ENCODE measurements at places on chromosomes 7 and 10.

- no peak for DNase-seq
These were observed 342.6 kb upstream of the NFE2L3 start for GRCh38 chr7:25809441-25809840.

DNA sequence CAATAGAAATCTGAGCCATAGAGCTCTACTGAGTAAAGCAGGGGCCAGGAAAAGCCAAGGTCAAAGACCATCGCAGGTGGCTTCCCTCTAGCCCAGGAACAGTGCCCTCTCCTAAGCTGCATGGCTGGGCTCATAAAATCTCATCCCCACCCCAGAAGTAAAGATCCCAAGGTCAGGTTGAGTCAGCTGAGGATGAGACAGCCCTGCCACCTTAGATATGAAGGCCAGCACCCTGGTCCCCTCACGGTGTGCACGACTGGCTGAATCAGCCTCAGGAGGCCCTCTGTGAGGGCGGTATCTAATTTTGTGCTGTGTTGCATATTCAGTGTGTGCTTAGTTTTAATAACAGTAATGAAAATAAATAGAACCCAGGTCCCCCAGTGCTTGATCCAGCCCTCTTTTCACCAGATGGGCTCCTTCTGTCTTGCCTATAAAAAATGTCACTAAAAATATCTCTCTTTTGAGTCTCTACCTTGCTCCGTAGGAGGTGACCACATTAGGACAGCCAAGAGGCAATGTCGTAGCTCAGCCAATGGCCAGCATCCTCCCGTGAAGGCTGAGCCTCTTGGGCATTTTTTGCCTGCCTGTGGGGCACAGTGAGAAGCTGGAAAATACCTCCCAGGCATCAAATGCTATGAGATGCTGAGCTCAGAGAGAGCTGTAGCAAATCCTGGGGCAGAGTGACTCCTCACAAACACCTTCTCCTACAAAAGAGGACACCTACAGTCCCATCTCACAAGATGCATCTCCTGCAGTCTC is 424.0 kb downstream of the PLXNA4 start:
- no peak for DNase-seq

GRCh38 chr7:81525841-81526240 is 244.0 kb downstream of the HGF start:
- no peak for DNase-seq

GRCh38 chr7:55567571-55567970 is 4.7 kb downstream of the VOPP1 start:
- no peak for DNase-seq

DNA sequence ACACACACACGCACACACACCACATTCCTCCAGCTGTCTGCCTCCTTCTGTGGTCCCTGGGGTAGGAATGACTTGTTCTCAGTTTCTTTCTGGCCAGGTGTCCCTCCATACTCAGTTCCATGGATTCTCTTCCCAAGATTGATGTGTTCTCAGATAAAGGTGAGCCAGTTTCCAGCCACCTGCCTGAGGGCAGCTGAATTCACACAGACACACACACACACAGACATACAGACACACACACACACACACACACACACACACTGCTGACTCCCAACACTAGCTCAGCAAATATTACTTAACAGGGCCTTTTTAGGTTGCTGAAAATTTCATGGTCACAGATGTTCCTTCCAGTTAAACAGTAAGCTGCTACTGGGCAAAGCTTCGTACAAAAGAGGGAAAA is 45.4 kb upstream of the GDF10 start:
- no peak for DNase-seq

GRCh38 chr10:82609845-82610244 is 734.9 kb downstream of the NRG3 start:
- no peak for DNase-seq

DNA sequence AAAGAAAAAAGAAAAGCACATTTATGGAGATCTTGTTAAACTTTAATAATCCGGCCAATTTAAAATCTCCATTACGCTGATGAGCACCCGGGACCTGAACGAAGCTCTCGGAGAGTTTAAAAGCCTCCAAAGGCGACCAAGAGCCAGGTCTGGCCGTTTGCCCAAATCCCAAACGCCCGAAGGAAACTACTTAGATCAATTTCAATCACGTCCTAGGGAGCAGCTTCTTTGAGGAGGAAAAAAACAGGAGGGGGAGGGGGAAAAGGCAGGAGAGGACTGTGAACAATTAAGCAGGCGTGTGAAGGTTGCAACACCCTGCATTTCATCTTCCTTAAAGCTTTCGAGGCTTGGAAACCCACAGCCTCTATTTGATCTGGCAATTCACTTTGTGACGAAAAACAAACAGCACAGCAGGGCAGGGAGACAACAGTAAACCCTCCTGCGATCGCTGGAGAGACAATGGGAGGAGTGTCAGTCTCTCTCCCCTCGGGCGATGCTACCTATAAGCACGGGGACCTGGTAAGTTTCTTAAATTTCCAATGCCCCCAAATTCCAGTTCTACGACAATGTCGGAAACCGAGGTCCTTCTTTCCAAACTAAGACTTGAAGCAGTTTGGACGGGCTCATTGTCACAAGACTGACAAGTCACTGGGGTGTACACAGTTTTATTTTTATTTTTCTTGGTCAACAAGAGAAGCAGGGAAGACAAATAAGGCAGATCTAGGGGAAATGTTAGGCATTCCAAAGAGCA is 1.2 kb downstream of the KLF6 start:
- DNase-seq: no peak

GRCh38 chr10:24715246-24715769 is 8.4 kb downstream of the ARHGAP21 start:
- DNase-seq: no peak

DNA sequence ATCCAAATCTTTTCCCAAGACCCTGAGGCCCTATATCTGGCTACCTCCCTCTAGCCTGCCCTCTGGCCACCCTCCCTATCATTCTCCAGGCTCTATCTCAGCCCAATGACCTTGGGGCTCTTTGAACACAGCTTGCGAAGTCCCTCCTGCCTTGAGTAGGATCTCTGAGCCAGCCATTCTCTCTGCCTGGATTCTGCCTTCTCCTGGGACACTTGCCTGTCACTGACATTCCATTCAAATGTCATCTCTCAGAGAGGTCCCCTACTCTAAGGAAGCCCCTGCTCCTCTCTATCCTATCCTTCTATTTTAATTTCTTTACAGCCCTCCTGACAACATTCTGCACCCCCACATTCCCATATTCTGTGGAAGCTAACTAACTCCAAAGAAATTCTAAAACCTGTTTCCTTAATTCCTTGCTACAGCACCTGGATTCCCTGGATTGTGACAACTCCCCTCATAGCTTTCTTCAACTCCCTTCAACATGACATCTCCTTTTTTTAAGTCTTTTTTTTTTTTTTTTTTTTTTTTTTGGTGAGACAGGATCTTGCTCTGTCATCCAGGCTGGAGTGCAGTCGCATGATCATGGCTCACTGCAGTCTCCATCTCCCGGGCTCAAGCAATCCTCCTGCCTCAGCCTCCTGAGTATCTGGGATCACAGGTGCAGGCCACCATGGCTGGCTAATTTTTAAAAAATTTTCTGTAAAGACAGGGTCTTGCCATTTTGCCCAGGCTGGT is 81.0 kb upstream of the ASAH2 start:
- no peak for DNase-seq

- DNase-seq: no peak
These were observed 46.0 kb downstream of the CNOT4 start for GRCh38 chr7:135463908-135464307.

DNA sequence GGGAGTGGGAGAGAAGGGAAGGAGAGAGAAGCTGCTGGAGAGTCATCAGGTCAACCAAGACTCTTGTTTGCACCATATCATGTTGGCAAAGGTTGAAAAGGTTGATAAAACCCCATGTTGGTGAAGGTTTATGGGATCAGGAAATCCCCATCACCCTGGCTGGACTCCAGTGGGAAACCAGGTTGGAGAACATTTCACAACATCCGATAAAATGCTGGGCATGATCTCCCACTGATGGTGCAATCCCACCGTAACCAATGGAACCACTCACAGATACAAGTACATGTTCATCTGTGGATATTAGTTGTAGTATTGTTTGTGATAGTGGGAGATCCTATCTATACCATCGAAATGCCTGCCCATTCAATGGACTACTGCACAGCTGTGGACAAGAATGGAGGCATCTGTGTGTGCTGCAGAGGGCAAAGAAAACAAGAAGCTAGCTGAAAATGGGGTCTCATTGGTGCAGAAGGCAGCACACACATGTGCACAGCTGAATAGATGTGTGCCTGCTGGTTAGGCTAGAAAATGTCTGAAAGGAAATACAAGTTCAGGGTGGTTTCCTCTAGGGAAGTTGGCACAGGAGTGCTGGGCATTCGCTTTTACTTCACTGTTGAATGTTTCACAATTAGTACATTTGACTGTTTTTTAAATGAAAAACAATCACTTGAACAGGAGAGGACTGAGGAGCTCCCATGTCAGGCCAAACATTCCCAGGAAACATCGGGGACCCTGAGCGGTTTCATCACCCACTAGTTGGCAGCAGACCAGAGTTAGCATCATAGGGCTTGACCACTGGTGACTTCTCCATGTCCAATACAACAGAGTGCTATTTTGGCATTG is 80.4 kb upstream of the MGMT start:
- DNase-seq: no peak

DNA sequence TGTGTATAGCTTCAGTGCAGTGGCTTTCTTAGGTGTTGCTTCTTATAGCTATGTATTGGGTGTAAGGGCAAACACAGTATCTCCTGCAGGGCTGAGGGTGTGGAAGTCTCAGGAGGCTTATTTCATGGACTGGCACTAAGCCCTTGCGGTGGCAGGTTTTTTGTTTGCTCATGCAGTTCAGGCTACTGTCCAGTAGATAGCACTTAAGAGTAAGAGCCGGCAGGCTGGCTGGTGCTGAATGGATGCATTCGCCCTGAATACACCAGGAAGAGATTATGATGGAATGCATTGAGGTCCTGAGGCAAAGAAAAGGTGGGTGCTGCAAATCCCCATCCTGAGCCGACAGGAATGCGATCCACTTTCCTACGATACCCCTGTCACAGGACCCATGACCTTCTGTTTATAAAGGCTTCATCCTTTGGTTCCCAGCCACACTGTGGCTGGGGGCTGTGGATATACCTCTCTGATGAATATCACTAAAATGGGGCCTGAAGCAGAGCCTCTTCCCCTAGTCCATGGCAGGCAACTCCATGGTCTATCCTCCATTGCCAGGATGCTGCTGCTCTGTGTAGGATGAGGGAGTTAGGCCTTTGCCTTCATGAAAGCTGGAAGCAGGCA is 44.9 kb downstream of the ANXA8 start:
- no peak for DNase-seq

GRCh38 chr7:98619450-98620321 is 2.6 kb downstream of the NPTX2 start:
- DNase-seq: no peak

- DNase-seq: no peak
These were observed 182.7 kb upstream of the PLXNA4 start for GRCh38 chr7:132758986-132759385.

DNA sequence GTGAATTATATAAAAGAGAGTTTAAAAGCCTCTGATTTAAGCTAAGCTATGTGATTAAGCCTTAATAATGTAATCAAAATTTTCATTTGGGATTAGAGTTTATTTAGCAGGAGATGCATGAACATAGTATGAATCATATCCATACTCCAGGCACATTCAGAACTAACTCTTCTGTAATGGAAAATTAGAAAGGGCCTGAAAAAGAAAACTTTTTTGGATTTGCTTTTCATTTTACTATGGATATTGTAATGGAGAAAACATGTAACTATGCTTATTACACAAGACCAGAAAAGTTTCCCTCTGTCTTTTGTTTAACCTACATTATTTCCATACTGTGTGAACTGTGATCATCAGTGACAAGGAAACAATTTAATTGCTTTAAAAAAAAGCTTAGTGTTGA is 22.0 kb downstream of the TES start:
- DNase-seq: no peak

DNA sequence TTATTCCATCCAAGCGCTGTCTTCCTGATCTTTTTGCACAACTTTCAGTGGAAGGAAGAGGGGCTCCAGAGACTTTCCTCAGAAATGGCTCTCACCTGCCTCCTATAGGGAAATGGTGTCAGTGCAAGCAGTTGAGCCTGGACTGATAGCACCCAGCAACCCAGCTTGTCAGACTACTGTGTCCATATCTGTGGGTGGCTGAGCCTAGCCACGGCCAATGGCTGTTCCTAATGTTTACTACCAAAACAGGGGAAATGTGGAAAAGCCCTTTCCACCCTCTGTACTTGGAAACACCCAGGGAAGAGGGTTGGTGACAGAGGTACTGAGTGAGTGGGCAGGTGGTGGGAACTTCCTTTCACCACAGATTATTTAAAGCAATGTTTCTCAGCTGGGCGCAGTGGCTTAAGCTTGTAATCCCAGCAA is 4.3 kb upstream of the YKT6 start:
- DNase-seq: no peak

GRCh38 chr10:76202777-76203176 is 771.4 kb downstream of the LRMDA start:
- no peak for DNase-seq

DNA sequence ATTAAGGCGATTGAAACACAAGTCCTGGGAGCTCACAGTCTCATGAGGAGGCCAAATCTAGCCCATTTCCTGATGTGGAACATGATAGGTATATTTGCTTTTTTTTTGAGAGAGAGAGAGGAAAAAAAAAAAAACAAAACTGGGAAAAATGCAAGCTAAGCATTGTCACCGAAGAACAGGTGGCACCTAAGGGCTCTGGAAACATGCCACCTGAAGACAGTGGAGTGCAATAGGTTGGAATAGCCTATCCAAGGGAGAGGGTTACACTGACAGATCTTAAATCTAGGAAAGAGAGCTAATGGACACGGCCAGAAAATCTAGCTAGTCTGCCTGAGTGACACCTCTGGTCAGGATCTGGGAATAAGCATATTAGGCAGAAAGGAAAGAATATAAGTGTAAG is 110.2 kb downstream of the SRI start:
- DNase-seq: no peak

DNA sequence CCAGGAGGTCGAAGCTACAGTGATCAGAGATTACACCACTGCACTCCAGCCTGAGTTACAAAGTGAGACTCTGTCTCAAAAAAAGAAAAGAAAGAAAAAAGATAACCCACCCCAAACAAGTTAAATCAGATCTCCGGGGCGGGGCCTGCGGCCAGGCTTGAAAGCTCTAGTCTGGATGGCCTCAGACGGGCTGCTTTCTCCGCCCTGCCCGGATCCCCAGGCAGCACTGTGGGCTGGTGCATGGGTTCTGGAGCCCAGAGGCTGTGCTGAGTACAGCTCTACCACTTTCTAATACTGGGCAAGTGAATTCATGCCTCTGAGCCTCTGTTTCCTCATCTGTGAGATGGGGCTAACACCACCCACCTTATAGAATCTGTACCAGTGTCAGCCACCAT is 83.7 kb downstream of the ZMIZ1 start:
- DNase-seq: no peak

- no peak for DNase-seq
These were observed 44.8 kb downstream of the PRKCQ start for GRCh38 chr10:6535156-6535764.

- no peak for DNase-seq
These were observed 42.3 kb downstream of the IKZF1 start for GRCh38 chr7:50346545-50347497.

- DNase-seq: no peak
These were observed 1272.8 kb downstream of the TYW1 start for GRCh38 chr7:68269405-68269804.

GRCh38 chr7:158743219-158743618 is 38.6 kb upstream of the NCAPG2 start:
- no peak for DNase-seq

GRCh38 chr10:14016931-14017333 is 313.8 kb downstream of the FRMD4A start:
- DNase-seq: no peak
